ENCODE measurements at places on chromosomes 7 and 10.
A peak's percentile ranks its signal among the peaks of the same experiment; 100 is the strongest.

DNA sequence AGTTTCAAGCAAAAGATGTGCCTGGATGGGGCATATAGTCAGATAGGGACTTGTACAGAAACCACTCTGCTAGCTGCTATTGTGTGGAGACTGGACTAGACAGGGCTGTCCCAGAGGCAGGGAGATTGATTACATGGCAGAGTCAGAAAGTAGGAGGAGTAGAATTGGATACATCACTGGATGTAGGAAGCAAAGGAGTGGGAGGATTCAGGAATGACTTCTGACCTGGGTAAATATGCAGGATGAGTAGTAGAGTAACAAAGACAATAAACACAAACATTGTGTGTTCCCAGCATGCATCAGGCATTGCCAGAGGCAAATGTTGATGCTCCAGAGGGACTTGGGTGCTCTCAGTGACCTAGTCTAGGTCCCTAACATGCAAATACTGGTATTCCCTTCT is 30.9 kb upstream of the MAT1A start:
- no peak for DNase-seq

DNA sequence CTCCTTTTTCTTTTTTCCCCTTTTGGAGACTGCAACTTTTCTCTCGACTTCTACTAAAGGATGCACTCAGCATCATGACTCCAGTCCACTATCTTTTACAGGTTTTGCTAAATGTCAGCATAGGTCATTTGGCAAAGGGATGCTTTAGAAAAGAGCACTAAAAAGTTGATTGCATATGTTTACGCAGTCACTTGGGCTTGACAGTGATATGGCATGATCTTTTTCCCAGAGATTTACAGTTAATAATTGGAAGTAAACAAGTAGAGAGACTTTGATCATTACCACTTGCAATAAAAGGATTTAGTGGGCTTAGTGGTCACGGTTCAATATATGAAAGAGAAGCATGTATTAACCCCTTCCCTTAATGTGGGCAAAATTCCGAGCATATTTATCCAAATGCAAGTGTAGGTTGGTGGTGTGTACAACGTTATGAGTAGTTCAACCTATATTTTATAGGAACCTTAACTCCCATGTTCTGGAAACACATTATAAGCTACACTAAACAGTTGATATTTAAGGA is 1.8 kb downstream of the BMI1 start:
- no peak for DNase-seq

DNA sequence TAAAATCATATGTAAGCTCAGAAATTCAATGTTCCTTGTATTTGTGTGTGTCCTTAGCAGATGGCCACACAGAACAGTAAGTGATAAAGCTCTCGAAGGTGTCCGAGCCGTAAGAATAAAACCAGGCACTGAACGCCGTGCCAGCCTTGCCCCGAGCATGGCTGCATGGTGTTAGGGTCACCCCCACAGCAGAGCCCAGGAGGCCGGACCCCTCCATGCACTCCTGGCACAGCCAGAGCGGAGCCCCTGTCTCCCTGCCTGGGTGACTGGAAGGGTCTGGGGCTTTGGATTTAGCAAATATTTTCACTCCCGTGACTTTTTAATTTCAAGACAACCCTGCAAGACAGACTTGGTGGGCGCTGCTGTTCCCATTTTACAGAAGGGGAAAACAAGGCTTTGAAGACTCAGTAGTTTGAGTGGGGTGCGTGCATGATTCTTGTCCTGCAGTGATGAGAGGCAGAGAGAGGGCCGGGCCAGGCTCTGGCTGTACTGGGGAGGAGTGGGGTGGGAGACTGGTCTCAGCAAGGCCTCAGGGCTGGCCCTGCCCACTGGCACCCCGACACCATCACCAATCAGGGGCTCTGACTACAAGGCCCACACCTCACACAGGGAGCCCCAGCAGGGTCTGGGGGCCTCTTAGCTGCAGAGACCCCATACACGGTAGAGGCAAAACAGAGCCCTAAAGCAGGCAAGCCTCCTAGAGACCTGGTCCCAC is 39.4 kb downstream of the VIPR2 start:
- no peak for DNase-seq

DNA sequence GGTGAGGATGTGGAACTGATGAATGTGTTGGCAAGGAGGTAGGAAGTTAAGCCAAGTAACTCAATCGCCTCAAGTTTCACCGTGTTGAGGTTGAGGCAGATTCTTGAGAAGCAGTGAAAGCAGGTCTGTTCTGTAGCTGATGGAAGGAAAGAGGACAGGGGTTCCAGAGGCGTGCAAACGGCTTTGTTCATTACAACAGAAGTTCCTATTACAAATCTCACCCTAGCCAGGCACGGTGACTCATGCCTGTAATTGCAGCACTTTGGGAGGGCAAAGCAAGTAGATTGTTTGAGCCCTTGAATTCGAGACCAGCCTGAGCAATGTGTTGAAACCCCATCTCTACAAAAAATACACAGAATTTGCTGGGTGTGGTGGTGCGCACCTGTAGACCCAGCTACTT is 36.9 kb upstream of the PTF1A start:
- DNase-seq: no peak

- DNase-seq: no peak
Measured at GRCh38 chr7:13581097-13581496, 408.4 kb downstream of the ETV1 start.

GRCh38 chr10:122476333-122476695 is 15.0 kb downstream of the HTRA1 start:
- DNase-seq: no peak

GRCh38 chr10:87659571-87660483 is at the start of gene PAPSS2:
Gene PAPSS2, plus strand, starts transcription at chr10:87659878. Its CDS starts 104 bp downstream, at chr10:87659982.
- peak; percentile 19 for DNase-seq

GRCh38 chr7:143322760-143323633 is 7.1 kb downstream of the CLCN1 start:
- DNase-seq: no peak

DNA sequence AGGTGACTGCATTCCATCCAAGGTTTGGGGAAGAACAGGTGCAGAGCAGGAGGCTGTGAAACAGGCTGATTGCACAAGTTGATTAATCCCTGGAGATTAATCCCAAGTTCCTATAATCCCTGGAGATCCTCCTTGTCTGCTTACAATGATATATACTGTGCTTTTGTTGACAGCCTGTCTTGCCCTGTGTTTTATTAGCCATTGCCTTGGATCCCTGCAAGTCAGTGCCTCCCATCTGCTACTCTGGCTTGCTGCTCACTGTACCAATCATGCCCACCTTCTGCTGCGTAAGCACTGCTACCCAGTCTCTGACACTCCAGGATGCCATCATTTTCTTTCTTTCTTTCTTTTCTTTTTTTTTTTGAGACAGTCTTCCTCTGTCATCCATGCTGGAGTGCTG is 65.4 kb downstream of the ANKRD61 start:
- DNase-seq: no peak

DNA sequence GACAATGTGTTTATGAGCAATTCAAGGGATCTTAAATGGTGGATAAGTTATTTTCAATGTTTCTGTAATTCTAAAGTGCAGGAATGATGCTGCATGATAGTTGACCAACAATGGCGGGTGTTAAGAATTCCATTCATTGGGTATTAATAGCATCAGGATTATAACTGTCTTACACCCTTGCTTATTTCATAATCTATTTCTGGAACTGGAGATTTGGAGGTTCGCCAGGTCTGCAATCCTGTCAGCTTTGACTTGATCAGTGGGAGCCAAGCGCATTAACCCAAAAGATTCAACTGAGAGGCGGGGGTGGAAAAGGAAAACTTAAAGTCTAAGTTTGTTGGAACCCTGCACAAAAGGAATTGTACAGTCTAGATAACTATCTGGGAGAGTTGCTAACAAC is 114.9 kb upstream of the ZEB1 start:
- no peak for DNase-seq

GRCh38 chr10:72704117-72704516 is 12.2 kb downstream of the MCU start:
- DNase-seq: no peak

DNA sequence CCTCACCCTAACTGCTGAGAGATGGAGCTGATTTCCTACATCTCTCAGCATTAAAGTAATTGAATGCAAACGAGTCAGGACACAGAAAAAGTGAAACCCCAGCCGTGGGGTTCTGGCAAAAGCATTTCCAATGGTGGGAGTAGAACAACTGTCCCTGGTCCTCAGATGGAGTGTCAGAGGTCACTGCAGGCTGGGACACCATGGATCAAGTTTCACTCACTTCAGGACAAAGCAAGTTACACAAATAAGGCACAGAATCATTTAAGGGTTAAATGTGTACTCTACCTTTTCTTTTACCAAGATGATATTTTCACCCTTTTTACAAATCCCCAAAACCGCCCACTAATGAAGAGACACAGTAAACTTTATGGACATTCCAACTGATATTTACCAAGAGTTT is 607.8 kb downstream of the PARD3 start:
- no peak for DNase-seq

DNA sequence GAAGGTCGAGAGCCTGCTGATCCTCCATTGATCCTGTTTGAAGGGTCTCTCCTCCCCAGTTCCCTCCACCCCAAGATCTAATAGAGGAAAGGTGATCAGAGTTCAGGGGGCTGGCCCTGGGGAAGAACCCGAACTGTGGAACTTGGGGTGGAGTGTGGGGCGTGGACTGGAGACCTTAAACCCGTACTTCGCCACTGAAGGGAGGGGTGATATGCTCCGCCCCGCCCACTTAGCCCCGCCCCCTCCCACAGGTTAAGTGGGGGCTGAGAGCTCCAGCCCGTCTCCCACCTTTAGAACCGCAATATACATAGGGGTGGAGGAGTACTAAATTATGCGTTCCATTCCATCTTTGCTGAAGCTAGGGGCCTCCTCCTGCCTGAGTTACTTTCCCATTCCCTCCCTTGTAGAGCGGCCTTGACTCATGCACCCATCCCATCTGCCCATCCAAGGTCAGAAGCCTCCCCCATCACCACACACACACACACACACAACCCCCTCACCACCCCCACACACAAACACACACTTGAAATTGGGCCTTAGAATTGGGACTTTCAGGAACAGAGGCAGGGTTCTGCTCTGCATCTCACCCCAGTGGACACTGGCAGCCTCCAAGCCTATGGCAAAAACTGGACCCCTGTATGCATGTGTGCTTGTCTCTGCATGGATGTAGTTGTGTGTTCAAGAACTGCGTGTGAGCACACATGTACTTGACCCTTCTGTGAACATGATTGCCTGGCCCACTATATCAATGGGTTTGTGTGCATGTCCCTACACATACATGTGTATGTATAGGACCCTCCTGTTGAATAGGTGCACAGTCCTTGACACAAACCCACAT is 991 bp downstream of the SEMA4G start:
- DNase-seq: no peak

GRCh38 chr10:119753309-119753708 is 27.5 kb downstream of the INPP5F start:
- DNase-seq: no peak

GRCh38 chr10:105925045-105925785 is 1239.3 kb downstream of the SORCS1 start:
- DNase-seq: no peak

DNA sequence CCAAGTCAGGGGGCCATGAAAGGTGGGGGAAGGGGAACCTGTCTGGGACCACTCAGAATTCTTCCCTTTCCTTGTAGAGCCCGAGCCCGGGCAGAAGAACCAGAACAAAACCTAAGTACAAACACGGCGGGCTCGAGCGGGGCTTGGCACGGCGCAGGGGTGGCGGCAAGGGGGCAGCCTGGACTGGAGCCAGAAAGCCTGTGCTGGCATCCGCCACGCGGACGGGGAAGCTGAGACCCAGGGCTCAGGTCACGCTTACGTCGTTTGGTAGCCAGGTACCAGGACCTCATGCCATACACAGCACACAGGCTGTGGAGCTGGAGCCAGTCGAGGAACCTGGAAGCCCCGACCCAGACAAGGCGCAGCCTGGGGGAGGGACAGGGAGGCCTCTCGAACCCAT is 6.6 kb upstream of the GPER1 start:
- DNase-seq: no peak

DNA sequence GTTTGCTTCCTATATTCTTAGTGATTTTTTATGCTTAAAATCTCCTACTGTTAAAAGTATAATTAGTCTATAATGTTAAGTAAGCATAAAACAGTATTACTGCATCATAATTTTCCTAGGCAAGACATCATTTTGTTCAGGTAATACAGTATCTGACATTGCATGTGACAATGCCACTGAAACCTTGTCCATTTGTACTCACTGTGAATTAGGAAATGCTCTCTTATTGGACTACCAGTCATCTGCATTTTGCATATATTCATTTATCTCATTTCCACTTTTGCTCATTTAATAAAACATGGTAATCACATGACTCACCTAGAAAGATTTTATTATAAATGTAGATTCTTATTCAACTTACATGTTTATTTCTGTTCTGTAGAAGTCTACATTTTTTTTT is 379.1 kb downstream of the ETV1 start:
- no peak for DNase-seq

GRCh38 chr7:27096768-27097514 is 1.1 kb upstream of the HOXA1 start:
- DNase-seq: no peak

- no peak for DNase-seq
Measured at GRCh38 chr10:72736176-72736827, 44.4 kb downstream of the MCU start.

DNA sequence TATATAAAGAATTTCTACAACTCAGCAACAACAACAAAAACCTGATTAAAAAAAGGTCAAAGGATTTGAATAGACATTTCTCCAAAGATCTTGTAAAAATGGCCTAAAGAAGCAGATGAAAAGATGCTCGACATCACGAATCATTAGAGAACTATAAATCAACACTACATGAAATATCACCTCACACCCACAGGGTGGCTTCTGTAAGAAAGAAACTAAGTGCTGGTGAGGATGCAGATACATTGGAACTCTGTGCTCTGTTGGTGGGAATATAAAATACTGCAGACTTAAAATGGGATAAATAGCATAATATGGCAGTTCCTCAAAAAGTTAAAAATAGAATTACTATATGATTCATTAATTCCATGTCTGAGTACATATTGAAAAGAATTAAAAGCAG is 38.3 kb upstream of the CDCA7L start:
- no peak for DNase-seq

GRCh38 chr7:69880840-69881239 is 282.6 kb downstream of the AUTS2 start:
- no peak for DNase-seq
